ENCODE measurements at places on chromosomes 6 and 20. TPM values are rescaled to one million over a fixed set of nuclear protein-coding genes. Genes with fewer than 3 reads are reported as not detected.

THBD gene
- 11.6 TPM for total RNA-seq

ZSCAN9 gene
- total RNA-seq: 10.8 TPM

SMLR1 gene
- 2.8 TPM for total RNA-seq

SLC4A11 gene
- 4.8 TPM for total RNA-seq

BPIFB1 gene
- total RNA-seq: 0.78 TPM
